ENCODE measurements at places on chromosomes 6 and 20. TPM values are rescaled to one million over a fixed set of nuclear protein-coding genes. Genes with fewer than 3 reads are reported as not detected.

MYH7B gene
- 0.13 TPM for total RNA-seq

LTA gene
- 0.87 TPM for total RNA-seq

SLC26A8 gene
- total RNA-seq: not detected

TDRD6 gene
- total RNA-seq: 0.11 TPM

TREM1 gene
- not detected for total RNA-seq

CST2 gene
- total RNA-seq: not detected

SAMD10 gene
- 12.1 TPM for total RNA-seq

ZBTB46 gene
- total RNA-seq: 4.6 TPM

CD24 gene
- 27.1 TPM for total RNA-seq

TINAG gene
- total RNA-seq: not detected

TRIM10 gene
- total RNA-seq: 0.58 TPM

TFAP2B gene
- total RNA-seq: not detected

NCOA5 gene
- 19.4 TPM for total RNA-seq

KHDC1L gene
- total RNA-seq: 0.51 TPM

TFAP2C gene
- total RNA-seq: not detected

EFCAB8 gene
- total RNA-seq: not detected

EPPIN gene
- not detected for total RNA-seq

LGSN gene
- total RNA-seq: not detected

HLA-DMB gene
- total RNA-seq: 0.18 TPM

GDAP1L1 gene
- 0.34 TPM for total RNA-seq

SIRPB2 gene
- not detected for total RNA-seq

BACH2 gene
- total RNA-seq: 2.0 TPM

TIAM2 gene
- 3.6 TPM for total RNA-seq

IMPG1 gene
- not detected for total RNA-seq

CD93 gene
- total RNA-seq: 0.20 TPM

ATP6V1G2 gene
- 0.47 TPM for total RNA-seq

VSX1 gene
- not detected for total RNA-seq

ACTL10 gene
- total RNA-seq: not detected

EDN1 gene
- not detected for total RNA-seq

NOTCH4 gene
- 2.7 TPM for total RNA-seq

RSPO3 gene
- total RNA-seq: not detected

ZSCAN23 gene
- 0.22 TPM for total RNA-seq

ASIP gene
- total RNA-seq: not detected

PKIB gene
- total RNA-seq: 21.9 TPM

ULBP1 gene
- total RNA-seq: 3.5 TPM

COL19A1 gene
- not detected for total RNA-seq

RIPOR2 gene
- 1.1 TPM for total RNA-seq

SUN5 gene
- not detected for total RNA-seq

PTGIS gene
- 0.16 TPM for total RNA-seq

TFEB gene
- 4.7 TPM for total RNA-seq

KCNK16 gene
- total RNA-seq: not detected

ANKRD6 gene
- 0.13 TPM for total RNA-seq

MLN gene
- total RNA-seq: not detected

FAM209B gene
- total RNA-seq: not detected

TBX18 gene
- total RNA-seq: 28.0 TPM

FBXO9 gene
- 79.9 TPM for total RNA-seq

OR2H1 gene
- not detected for total RNA-seq

ADGRF5 gene
- total RNA-seq: 0.22 TPM

PLEKHG1 gene
- not detected for total RNA-seq

ANKRD66 gene
- total RNA-seq: not detected

PXT1 gene
- not detected for total RNA-seq

SLCO4A1 gene
- 21.9 TPM for total RNA-seq

TUBB1 gene
- 1.9 TPM for total RNA-seq

CNKSR3 gene
- total RNA-seq: 27.9 TPM

NEURL2 gene
- total RNA-seq: 1.9 TPM

PDYN gene
- not detected for total RNA-seq

BPHL gene
- 10.4 TPM for total RNA-seq

FAM50B gene
- 0.13 TPM for total RNA-seq

COL11A2 gene
- 0.35 TPM for total RNA-seq

Measured in K562 (cell line).